ENCODE measurements at places on chromosomes 6 and 20.

DNA sequence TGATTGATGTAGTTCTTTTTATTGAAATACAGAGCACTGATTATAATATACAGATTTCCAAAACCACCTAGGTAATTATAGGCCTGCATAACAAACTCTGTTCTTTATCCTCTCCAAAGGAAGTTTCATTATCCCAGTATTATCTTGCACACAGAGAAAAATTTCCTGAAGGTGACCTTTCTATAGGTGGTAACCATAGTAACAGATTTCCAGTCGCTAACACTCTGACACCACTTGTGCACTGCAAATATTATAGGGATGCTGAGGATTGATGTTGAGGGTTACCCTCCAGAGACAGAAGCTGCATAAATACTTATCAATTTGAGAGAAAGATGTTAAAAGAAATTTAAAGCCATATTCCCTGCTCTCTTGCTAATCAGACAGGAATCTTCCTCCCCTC lies 274.5 kb upstream of the NRSN1 start:
- no peak for DNase-seq

DNA sequence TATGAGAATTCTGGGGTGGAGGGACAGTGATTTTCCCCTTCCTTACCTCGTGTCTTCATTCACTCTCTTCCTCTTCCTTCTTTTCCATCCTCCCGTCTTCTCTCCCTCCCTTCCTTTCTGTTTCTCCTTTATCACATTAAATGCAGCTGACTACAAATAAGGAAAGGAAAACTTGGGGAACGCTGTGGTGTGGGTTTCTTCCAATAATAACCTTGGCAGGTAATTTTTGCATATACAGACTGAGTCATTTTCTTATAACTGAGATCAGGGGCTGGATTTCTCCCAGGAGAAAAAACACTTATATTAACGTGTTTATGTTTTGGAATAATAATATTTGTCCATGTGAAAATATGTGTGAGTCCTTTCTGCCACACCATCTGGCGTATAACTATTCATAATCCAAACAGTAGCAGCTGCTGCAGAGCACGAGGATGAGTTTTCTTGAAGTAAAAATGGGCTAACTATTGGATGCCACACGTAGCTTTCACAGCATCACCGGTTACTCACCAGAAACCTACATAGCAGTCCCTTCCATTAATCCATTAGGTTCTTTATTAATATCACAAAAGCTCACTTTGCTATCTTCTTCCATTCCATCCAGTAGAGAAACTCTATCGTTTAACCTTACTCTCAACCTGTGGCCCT lies 139.2 kb upstream of the SASH1 start:
- no peak for DNase-seq

GRCh38 chr20:2946988-2947961 lies 74.0 kb downstream of the PTPRA start:
- no peak for DNase-seq

DNA sequence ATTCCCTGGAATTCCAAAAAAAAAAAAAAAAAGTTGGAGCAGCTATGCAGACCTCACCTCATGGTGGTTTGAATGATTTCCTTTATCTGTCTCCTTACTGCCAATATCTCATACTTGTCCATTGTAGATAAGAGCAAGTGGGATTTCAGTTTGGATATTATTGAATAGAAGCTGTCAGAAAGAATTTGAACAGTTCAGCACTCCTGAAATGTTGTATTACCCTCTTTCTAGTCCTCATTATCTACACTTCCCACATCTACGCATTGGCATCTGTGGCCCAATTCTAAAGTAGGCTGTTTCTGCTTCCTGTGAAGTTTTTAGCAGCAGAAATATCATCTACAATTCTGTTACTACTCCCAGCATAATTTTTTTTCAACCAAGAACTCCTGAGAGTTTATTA lies 68.2 kb upstream of the KHDRBS2 start:
- DNase-seq: no peak

DNA sequence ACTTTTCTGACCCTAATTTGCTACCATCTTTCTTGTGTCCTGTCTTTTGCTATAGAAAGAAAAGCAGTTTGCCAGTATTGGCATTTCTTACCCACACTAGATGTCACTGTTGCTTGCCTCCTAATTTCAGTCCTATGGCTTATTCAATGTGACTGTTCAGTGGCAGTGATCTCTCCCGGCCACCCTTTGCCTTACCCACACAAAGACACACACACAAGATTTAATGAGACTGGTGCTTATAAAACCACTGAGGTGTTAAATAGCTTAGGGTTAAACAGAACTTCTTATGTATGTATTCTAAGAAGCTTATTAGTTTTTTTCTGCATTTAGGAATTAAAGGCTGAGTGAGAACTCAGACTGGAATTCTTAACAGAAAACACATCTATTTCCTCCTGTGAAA lies 233.6 kb upstream of the ASCC3 start:
- no peak for DNase-seq

DNA sequence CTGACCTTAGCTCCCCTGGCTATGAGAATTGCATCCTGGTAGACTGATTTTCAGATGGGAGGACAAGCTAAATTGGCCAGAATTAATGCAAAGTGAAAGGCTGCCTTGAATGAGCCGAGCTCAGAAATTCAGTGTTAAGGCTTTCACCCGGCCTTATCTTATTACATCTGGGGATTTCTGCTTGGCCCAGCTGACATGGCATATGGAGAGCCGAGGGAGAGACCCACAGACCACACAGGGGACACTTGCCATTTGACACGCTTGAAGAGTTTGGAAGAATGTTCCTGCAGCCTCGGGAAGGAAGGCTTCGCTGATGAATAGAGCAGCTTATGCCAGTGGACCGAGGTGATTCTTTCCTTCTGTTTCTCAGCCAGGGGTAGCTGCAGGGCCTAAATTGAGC lies 9.0 kb downstream of the MOCS3 start:
- no peak for DNase-seq

- DNase-seq: no peak
Measured at GRCh38 chr6:122422614-122423267, 23.3 kb downstream of the HSF2 start.

DNA sequence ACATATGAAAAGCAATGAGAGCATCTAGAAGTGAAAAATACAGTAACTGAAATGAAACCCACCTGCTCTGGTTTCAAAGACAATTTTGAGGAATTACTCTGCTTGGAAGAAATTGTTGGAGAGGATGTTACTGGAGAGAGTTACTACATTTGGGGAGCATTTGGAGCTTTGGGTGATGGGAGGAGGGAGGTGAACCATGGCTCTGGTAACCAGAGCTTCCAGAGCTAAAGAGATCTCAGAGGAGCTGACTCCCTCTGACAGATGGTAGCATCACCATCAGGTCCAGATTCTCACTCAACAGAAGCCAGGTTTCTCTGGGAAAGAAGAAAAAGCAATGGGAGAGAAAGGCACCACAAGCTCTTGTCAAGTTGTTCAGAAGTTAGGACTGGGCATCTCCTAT lies 42.2 kb upstream of the SMAP1 start:
- no peak for DNase-seq

GRCh38 chr6:157587127-157587926 lies 206.3 kb downstream of the ZDHHC14 start:
- DNase-seq: no peak

- DNase-seq: no peak
Measured at GRCh38 chr6:21085643-21086042, 507.9 kb upstream of the SOX4 start.

GRCh38 chr6:151832710-151833109 lies 25.2 kb downstream of the ESR1 start:
- DNase-seq: no peak

DNA sequence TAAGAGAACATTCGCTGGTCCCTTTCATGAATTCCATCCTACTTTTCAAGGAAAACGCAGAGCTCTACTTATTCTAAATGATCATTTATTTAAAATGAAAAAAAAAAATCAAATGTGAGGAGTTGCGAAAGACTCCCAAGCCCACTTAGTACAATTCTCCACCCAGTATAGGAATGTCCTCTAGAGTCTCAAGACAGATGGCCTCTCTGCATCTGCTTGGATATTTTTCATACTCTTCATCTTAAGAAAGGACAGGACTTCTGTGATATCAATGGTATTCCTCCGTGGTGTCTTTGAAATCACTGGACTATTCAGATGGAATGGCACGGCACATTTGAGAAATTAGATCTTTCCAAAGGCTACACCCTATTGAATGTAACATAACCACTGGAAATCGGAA lies 107.1 kb downstream of the PTPRK start:
- no peak for DNase-seq

DNA sequence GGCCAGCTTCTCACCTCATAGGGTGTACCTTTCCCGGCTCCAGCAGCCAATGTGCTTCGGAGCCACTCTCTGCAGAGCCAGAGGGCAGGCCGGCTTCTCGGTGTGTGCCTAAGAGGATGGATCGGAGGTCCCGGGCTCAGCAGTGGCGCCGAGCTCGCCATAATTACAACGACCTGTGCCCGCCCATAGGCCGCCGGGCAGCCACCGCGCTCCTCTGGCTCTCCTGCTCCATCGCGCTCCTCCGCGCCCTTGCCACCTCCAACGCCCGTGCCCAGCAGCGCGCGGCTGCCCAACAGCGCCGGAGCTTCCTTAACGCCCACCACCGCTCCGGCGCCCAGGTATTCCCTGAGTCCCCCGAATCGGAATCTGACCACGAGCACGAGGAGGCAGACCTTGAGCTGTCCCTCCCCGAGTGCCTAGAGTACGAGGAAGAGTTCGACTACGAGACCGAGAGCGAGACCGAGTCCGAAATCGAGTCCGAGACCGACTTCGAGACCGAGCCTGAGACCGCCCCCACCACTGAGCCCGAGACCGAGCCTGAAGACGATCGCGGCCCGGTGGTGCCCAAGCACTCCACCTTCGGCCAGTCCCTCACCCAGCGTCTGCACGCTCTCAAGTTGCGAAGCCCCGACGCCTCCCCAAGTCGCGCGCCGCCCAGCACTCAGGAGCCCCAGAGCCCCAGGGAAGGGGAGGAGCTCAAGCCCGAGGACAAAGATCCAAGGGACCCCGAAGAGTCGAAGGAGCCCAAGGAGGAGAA lies 10.5 kb downstream of the GNAS-AS1 start:
- DNase-seq: no peak

DNA sequence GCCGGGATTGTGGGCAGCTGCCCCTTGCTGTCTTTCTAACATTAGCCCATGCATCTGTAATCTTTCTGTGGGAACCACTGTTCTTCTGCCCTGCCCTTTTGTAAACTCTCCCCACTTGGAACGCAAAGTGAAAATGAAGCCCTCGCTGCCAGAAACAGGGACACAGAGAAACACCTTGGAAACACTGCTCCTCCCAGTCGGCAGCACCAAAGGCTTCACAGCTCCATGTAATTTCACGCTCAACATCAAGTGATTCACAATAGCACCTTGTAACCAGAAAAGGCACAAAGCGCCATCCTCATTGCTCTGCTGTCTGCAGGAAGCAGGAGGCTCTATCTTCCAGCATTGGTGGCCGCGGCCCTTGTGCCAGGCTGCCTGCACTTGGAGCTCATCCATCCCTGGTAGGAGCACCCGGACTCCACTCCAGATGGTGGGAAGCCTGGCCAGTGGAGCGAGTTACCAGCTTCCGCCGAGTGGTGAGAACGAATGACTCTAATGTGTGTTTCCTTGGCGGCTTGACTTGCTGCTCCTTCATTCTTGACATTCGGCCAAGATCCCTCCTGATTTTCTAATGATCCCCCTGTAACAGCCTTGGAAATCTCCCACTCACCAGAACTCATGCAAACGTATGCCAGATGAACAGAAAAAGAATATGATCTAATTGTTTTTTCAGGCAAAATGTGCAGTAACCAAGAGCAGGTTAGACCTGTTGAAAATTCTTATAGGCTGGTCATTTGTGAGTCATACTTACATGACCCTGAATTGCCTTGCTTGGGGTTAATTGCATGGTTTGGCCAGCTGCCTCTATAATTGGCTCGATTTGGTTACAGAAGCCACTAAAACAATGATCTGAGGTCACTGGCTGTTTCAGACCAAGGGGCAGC lies 169.1 kb upstream of the CDYL start:
- no peak for DNase-seq

DNA sequence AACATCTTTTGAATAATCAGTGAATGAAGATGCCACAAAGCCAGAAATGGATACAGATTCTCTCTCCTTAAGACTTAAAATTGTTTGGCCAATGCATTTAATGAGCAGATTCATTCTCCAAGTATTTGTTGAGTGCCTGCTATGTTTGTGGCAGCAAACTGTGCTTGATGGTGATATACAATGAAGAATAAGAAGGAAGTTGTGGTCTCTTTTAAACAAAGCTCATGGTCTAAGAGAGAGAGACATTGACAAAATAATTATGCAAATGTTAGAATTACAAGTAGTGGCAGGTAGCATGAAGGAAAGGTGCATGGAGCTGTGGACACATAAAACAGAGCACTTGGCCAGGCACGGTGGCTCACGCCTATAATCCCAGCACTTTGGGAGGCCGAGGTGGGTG lies 28.3 kb downstream of the NFATC2 start:
- DNase-seq: no peak

DNA sequence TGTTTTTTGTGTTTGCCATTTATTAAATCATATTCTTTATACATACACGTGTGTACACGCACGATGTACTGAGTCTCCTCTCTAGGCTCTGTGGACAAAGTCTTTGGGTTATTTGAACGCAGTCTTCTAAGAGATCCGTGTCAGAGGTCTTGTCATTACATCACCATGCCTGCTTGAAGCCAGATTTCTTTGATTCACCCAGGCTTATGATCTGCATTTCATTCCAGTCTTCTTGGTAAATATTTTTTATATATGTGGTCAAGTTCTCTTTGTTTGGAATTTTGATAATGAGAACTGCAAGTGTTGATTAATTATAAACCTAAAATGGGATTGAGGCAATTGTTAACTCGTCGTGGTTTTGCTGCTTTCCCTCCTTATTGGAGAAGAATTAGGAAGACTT lies 34.6 kb downstream of the KCNS1 start:
- DNase-seq: no peak

GRCh38 chr6:112173221-112173804 lies 81.1 kb downstream of the LAMA4 start:
- DNase-seq: no peak

DNA sequence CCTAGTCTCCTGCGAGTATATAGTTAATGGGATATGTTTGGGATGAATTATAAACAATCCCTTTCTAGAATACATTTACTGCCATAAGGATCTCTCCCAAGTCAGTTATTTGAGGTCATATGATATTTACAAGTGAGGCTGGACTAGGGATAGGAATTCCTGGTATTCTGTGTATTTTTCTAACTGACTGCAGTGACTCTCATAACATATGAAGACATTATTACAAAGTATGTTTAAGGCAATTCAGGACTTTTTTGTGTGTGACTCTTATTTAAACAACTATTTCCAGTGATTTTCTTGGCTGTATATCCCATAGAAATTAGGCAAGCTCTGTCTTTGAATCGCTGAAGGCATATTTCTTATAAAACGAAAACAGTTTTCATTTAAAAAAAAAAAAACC lies 18.4 kb upstream of the TNFAIP3 start:
- no peak for DNase-seq

GRCh38 chr20:47544240-47544639 lies 42.6 kb downstream of the NCOA3 start:
- peak; percentile 39 for DNase-seq
